Nephron progenitor cell (in vitro differentiated cells): ENCODE measurements at places on chromosomes 11 and 22.
A peak's percentile ranks its signal among the peaks of the same experiment; 100 is the strongest.

GRCh38 chr11:48154151-48154550 lies 62.5 kb upstream of the OR4B1 start:
- no peak for DNase-seq
- H3K36me3 ChIP-seq, result peaks cover 62% of the 10 kb centered on the region
- H3K27ac ChIP-seq, result no peak overlapping the region
- no peaks in the 10 kb centered on the region for H3K27me3 ChIP-seq
- no peak overlapping the region for H3K4me3 ChIP-seq

DNA sequence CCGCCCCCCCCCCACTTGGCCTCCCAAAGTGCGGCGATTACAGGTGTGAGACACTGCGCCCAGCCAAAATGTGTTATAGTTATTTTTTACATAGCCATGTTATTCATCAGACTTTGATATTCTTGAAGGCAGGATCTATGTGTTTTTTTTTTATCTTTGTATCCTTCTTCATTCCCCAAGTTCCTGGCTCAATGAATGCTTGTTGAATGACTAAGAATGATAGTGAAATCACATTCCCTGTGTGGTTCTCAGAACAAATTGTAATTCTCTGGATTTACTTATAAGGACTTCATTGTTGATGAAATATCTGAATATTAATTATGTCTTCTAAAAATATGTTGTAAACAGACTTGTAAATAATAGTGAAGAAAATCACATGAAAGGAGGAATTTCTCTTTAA lies 33.5 kb downstream of the MMP7 start:
- H3K4me3 ChIP-seq, result no peak overlapping the region
- peaks cover 9% of the 10 kb centered on the region for H3K4me1 ChIP-seq
- no peak for DNase-seq
- no peak overlapping the region for H3K27ac ChIP-seq

DNA sequence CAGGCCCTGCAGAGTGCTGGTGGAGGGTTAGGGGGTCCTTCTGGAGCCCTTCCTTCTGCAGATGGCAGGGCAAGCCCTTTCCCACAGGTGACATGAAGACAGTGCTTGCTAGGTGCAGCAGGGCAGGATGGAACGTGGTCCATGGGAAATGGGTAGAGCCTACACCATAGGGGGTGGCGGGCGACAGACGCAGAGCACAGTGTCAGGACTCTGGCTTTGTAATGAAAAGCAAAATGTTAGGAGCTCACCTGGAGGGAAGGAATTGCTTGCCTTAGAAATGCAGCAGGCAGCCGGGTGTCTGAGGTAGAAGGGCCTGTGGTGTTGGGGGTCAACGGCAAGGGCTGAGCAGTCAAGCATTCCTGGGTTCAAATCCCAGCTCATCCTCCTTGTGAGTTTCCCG lies 54.9 kb downstream of the ARHGAP8 start:
- DNase-seq, result no peak
- peaks cover 25% of the 10 kb centered on the region for H3K4me1 ChIP-seq
- no peak overlapping the region for H3K4me3 ChIP-seq

DNA sequence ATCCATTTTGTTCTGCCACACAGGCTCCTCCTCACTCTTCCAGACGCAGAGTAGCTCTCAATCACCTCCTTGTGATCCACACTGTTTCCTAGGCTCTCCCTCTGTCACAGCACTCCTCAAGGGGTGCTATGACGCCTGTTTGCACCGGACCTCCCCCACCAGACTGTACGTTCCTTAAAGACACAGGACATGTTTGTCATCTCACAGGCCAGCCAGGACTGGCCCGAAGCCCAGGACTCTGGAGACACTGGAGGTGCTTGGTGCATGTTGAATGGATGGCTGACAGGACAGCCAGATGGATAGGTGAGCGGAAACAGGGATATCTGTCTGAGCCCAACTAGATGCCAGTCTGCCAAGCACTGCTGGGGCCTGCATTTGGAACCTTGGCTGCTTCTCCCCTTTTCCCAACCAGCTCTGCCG lies 13.6 kb downstream of the PLA2G6 start:
- H3K36me3 ChIP-seq, result peaks cover 24% of the 10 kb centered on the region
- no peak overlapping the region for H3K4me3 ChIP-seq
- H3K27me3 ChIP-seq, result no peaks in the 10 kb centered on the region
- H3K4me1 ChIP-seq, result peaks cover 73% of the 10 kb centered on the region
- H3K27ac ChIP-seq, result peak overlapping the region; percentile 6
- DNase-seq, result no peak

- no peak overlapping the region for H3K4me3 ChIP-seq
- no peak for DNase-seq
- H3K27ac ChIP-seq, result no peak overlapping the region
These were observed 526 bp upstream of the PNPLA5 start for GRCh38 chr22:43892183-43892894.
